ENCODE measurements at places on chromosomes 16 and 17. TPM values are rescaled to one million over a fixed set of nuclear protein-coding genes. Genes with fewer than 3 reads are reported as not detected.

The CRISPLD2 gene
- total RNA-seq = 1.8 TPM

The LGALS9 gene
- total RNA-seq = 53.3 TPM

The VPS25 gene
- 38.6 TPM for total RNA-seq

The MARVELD3 gene
- total RNA-seq = not detected

The CCL2 gene
- total RNA-seq = 0.60 TPM

The CLEC18A gene
- 2.0 TPM for total RNA-seq

The KRTAP1-1 gene
- not detected for total RNA-seq

The TAX1BP3 gene
- 9.1 TPM for total RNA-seq

The WRAP53 gene
- 9.4 TPM for total RNA-seq

The KCTD19 gene
- total RNA-seq = not detected

The ODAD4 gene
- 0.26 TPM for total RNA-seq

The LRRC37A3 gene
- total RNA-seq = 14.0 TPM

The GPR179 gene
- total RNA-seq = 0.10 TPM

The CRYM gene
- total RNA-seq = 0.19 TPM

The ASPA gene
- total RNA-seq = not detected

The AOC2 gene
- 2.2 TPM for total RNA-seq

The MMP15 gene
- 0.30 TPM for total RNA-seq

The NHERF2 gene
- total RNA-seq = 3.8 TPM

The SHISA9 gene
- total RNA-seq = not detected

The NUDT21 gene
- 90.5 TPM for total RNA-seq

The ATP1B2 gene
- not detected for total RNA-seq

The TRIM72 gene
- total RNA-seq = 0.03 TPM

The OR1A1 gene
- not detected for total RNA-seq

The PERCC1 gene
- total RNA-seq = 1.2 TPM

The ABCA8 gene
- total RNA-seq = 0.32 TPM

The TMEM132E gene
- 0.09 TPM for total RNA-seq

The SMIM36 gene
- total RNA-seq = not detected

The SOCS3 gene
- 232 TPM for total RNA-seq

The CCDC78 gene
- total RNA-seq = 3.1 TPM

The KRT12 gene
- total RNA-seq = 0.10 TPM

The SLC13A2 gene
- not detected for total RNA-seq

The RAMP2 gene
- total RNA-seq = not detected

The USP43 gene
- 0.35 TPM for total RNA-seq

The TNK1 gene
- total RNA-seq = 5.7 TPM

The CCL17 gene
- not detected for total RNA-seq

The CCL23 gene
- total RNA-seq = not detected

The CLEC19A gene
- total RNA-seq = not detected

The EPX gene
- total RNA-seq = not detected

The SCARF1 gene
- 1.4 TPM for total RNA-seq

The KRTAP4-9 gene
- not detected for total RNA-seq

The PRCD gene
- 1.3 TPM for total RNA-seq

The CBLN1 gene
- total RNA-seq = not detected

The GP1BA gene
- not detected for total RNA-seq

The TRIM65 gene
- 45.9 TPM for total RNA-seq

The NDRG4 gene
- 3.6 TPM for total RNA-seq

The NLRP1 gene
- total RNA-seq = 242 TPM

The RHBDF1 gene
- 0.53 TPM for total RNA-seq

The TMEM100 gene
- total RNA-seq = not detected

The FAM20A gene
- total RNA-seq = 0.38 TPM

The MYO15A gene
- total RNA-seq = 0.76 TPM

The ZG16B gene
- total RNA-seq = not detected

The TNP2 gene
- total RNA-seq = not detected

The RAB26 gene
- 0.66 TPM for total RNA-seq

The KRT39 gene
- not detected for total RNA-seq
